ENCODE measurements at places on chromosomes 4 and X.

DNA sequence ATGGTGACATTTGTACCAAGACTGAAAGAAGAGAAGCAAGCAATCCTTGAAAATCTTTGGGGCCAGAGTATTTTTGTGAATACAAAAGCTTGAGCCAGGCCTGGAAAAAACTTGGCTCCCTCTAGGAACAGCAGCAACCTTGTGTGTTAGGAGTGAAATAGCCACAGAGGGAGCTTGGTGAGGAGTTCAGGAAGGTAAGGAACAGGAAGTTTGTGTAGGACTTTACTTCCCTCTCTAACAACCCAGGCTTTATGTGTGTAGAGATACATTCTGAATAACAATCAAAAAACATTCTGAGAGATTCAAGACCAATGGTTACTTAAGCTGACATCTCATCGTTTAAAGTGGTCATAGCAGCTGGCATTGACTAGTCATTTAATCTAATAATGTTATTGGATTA lies 668.5 kb downstream of the PCDH18 start:
- H3K27me3 ChIP-seq, result no peaks in the 10 kb centered on the region
- H3K36me3 ChIP-seq, result no peaks in the 10 kb centered on the region
- no peak overlapping the region for H3K27ac ChIP-seq
- H3K4me3 ChIP-seq, result no peak overlapping the region

DNA sequence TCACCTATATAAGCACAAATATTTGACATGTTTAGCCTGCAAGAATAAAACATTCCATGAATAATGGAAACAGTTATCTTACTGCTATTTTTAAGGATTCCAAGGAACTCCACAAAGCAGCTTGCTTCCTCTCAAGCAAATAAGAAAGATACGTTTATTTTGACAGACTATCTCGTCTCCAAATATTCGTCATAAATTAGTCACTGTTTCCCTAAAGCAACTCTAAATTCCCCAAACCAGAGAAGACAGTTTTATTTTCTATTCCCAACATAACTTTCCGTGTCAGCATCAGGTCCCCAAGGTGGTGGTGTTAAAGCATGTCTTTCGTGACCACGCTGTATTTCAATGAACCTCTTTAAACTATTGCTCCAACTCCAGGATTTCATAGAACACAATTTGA lies 24.3 kb upstream of the DKK2 start:
- no peaks in the 10 kb centered on the region for H3K36me3 ChIP-seq
- H3K27ac ChIP-seq, result no peak overlapping the region
- H3K4me1 ChIP-seq, result no peaks in the 10 kb centered on the region
- no peak overlapping the region for H3K4me3 ChIP-seq
- no peaks in the 10 kb centered on the region for H3K27me3 ChIP-seq
- no peak for DNase-seq

DNA sequence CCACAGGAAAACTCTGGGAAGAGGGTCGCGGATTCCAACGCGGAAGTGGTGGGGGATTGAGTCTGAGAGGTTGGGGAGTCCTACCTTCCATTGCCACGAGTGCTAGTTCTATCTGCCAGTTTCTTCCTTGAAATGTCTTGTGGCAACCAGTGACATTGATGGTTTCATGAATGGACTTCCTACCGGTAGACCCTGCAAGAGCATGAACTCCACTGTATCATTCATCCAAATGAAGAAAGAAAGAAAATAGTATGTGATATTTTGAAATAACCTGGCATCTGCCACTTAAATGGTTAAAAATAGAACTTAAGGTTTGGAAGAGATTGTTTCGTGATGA lies 1.1 kb upstream of the SLC10A7 start:
- no peak for DNase-seq
- H3K36me3 ChIP-seq, result peaks cover 4% of the 10 kb centered on the region
- H3K4me3 ChIP-seq, result peak overlapping the region; percentile 71
- no peaks in the 10 kb centered on the region for H3K27me3 ChIP-seq

- no peak overlapping the region for H3K4me3 ChIP-seq
- H3K4me1 ChIP-seq, result no peaks in the 10 kb centered on the region
- H3K27ac ChIP-seq, result no peak overlapping the region
- H3K36me3 ChIP-seq, result no peaks in the 10 kb centered on the region
Measured at GRCh38 chr4:21083413-21083812, 383.2 kb downstream of the PACRGL start.

DNA sequence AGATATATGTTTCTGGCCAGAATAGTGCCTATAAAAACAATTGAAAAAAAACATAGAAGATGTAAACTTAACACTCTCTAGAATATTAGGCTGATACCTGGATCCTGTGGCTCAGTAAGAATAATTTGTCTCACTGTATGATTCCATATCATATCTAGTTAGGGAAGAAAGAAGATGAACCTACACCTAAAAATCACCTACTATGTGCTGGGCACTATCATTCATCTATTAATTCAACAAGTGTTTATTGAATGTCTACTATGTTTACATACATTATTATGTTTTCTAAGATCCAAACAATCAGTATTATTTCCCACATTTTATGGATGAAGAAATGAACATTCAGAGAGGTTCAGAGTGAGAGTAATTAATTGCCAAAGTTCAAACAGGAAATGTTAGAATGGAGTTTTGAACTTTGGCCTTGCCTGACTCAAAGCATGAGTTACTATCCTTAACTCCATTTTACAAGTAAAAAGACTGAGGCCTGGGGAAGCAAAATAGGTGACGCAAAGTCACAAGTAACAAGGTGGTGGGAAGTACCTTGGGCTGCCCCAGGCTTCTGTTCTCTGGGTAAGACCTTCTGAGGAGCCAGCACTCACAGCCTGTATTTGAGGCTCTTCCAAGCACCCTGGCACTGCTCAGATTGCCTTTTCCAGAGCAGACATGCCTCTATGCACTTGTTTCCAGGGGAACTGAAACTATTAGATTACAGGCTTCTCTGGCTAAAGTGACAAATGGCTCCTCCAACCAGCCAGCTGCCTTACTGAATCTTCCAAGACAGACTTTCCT lies 111.1 kb upstream of the ACSL4 start:
- H3K4me1 ChIP-seq, result peaks cover 15% of the 10 kb centered on the region
- H3K36me3 ChIP-seq, result no peaks in the 10 kb centered on the region
- peaks cover 21% of the 10 kb centered on the region for H3K27me3 ChIP-seq
- DNase-seq, result no peak
- H3K27ac ChIP-seq, result no peak overlapping the region
